ENCODE measurements at places on chromosomes 6 and 20.

- no peak for DNase-seq
Measured at GRCh38 chr6:13101409-13101808, 226.9 kb downstream of the TBC1D7 start.

DNA sequence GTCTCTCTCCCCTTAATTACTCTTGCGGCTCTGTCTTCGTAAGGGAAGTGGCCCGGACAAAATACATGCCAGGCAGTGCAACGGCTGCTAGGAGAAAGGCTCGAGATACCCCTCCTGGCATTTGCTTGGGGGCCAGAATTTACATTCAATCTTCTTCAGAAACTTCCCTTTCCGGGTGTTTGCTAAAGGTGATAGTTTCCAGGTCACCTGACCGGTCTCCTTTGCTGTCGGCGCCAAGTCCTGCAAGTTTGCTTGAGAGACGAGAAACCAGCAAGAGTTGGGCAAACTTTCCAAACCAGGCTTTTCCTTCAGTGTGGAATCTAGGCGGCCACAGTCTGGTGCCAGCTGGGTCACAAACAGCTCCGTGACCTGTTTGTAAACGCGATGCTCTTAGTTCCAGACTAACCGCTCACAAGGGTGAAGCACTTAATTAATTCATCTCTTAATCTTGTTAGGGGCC is 563 bp upstream of the SRSF3 start:
- peak; percentile 72 for DNase-seq

GRCh38 chr6:71393981-71394432 is 105.4 kb downstream of the OGFRL1 start:
- no peak for DNase-seq

DNA sequence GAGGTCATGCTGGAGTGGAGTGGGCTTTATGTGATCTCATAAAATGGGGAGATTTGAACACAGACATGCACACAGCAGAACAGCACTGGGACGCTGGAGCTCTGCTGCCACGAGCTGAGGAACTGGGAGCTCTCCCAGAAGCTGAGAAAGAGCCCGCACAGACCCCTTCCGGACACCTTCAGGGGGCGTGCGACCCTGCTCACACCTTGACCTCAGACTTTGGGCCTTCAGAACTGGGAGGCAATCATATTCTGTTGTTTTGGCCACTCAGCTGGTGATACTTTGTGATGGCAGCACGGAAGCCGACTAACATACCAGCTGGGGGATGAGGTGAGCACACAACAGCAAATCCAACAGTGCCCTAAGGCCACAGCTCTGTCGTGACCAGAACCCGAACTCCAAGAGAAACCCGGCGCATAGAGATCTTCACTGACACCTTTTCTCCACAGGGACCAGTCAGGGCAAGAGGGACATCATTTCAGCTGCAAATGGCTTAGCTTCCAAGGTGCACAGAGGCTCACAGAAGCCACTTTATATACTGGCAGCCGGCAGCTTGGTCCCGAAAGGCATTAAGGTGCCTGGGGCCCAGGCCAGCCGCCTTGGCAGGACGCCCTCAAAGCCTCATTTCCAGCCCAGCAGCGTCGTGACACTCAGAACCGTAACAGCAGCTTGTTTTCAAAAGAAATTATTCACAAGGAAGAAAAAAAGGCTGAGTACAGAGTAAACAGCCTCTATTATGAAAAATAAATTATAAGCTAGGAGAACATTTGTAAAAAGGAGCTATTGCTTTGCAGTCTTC is 89.3 kb downstream of the RNASET2 start:
- no peak for DNase-seq

- DNase-seq = no peak
Measured at GRCh38 chr6:144809120-144809519, 524.0 kb downstream of the UTRN start.

GRCh38 chr6:91464201-91464600 is 877.3 kb upstream of the MAP3K7 start:
- no peak for DNase-seq

GRCh38 chr6:37141281-37142049 is 28.5 kb upstream of the PIM1 start:
- no peak for DNase-seq

DNA sequence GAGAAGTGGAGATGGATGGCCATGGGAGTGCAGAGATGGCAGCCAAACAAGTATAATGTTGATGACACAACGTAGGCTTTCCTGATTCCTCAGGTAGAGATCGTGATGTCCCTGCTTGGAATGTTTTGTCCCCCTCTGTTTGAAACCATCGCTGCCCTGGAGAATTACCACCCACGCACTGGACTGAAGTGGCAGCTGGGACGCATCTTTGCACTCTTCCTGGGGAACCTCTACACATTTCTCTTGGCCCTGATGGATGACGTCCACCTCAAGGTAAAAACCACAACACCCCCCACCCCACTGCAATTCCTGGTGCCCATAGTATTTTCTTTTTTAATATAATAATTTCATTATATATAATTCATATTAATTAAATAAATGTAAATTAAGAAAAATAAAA is 42.1 kb upstream of the NOP56 start:
- DNase-seq = no peak

DNA sequence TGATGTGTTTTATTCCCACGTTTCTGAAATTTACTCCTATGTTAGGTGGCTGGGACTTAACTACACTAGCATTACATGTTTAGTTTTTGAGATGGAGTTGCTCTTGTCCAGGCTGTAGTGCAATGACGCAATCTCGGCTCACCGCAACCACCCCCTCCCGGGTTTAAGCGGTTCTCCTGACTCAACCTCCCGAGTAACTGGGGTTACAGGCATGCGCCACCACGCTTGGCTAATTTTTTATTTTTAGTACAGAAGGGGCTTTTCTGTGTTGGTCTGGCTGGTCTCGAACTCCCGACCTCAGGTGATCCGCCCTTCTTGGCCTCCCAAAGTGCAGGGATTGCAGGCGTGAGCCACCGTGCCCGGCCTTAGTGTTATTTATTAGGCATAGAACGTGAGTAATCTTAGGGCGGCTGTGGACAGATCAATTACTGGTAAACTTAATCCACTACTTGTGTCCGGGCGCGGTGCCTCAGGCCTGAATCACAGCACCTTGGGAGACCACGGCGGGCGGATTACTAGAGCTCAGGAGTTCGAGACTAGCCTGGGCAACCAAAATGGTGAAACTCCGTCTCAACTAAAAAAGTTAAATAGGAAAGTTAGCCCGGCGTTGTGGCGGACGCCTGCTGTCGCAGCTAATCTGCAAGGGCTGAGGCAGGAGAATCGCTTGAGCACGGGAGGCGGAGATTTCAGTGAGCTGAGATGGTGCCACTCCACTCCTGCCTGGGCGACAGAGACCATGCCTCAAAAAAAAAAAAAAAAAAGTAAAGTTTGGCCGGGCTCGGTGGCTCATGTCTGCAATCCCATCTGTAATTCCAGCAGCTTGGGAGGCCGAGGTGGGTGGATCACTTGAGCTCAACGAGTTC is 123.7 kb upstream of the BTN3A2 start:
- peak; percentile 53 for DNase-seq

DNA sequence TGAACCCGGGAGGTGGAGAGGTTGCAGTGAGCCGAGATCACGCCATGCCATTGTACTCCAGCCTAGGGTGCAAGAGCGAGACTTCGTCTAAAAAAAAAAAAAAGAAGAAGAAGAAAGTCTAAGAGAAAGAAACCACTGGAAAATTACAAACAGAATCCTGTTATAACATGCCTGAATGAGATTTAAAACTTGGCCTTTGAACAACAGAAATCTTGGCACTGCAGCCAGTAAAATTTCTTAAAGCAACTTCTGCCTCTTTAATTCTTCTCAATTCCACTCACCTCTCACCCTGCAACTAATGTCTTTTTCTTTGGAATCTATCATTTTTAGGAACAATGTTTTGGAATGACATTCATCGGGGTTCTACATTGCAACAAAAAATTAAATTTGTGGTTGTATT is 26.3 kb downstream of the PM20D2 start:
- no peak for DNase-seq

DNA sequence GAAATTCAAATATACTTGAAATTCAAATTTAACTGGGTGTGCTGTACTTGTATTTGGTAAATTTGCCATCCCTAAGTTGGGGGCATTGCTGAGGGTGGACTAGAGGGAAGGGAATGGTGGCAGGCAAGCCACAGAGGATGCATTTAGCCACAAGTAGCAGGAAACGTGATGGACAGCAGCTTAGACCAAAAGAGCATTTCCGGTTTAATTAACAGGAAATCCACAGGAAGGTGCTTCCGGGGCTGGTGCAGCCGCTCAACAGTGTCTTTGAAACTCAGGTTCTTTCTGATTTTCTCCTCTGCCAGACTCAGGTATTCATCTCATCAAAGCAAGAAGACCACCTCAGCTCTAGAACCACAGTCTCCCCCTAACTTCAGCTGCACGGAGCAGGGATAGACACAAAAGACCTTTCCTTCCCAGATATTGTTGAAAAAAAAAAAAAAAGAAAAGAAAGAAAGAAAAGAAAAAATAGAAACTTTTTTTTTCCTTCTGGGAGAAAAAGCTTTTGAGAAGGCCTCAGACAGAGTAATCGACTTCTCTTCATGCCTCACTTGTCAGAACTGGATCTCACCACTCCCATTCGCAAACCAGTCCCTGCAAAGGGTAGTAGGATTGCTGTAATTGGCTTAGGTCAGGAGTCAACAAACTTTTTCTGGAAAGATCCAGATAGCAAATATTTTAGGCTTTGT is 8.0 kb upstream of the BCAS1 start:
- no peak for DNase-seq

- DNase-seq = no peak
Measured at GRCh38 chr6:113927001-113927400, 43.9 kb downstream of the HDAC2 start.

- DNase-seq = no peak
Measured at GRCh38 chr20:35087791-35088190, 4.8 kb downstream of the TRPC4AP start.

DNA sequence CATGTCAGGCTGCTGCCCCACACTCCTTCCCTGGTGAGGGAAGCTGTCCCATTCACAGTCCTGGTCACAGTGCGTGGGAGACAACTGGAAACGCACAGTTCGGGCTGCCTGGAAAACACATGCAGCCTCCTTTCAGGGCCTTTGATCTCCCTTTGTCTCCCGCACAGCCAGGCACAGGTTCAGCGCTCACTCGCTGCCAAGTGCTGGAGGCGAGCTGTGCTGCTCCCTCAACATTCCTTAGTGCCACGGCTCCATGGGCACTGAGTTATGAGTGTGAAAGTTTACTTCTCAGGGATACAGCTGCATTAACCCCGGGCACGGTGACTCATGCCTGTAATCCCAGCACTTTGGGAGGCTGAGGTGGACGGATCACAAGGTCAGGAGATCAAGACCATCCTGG is 9.1 kb downstream of the YTHDF1 start:
- DNase-seq = peak; percentile 22

DNA sequence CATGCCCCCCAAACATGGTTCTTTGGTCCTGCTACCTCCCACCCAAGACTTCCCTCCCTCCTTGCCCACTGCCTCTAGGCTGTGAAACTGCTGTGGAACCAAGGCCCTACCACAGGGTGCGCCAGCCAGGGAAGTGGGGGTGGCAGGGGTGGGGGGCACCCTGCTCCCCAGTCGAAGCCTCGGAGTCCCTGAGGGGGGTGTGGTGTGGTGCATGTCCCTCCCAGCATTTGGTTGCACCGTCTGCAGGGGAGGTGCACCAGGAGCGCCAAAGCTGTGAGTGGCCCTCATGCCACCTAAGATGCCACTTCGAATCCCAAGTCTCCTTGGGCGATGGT is 1.8 kb downstream of the RGS19 start:
- no peak for DNase-seq

DNA sequence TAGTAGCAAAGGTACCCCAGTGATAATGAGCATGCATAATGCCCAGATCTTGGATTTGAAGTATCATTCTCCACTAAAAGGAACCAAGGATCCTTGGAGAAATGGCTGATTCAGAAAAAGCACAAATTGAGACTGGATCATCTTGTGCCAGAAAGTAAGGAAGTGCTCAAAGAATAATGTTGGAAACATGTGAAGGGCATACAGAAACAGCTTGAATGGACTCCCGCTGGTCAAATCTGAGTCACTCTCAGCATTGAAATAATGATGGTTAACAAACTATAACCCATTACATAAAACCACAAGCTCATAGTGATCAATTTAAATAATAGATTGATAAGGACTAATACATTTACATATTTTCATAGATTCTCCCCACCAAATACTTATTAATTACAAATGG is 3.6 kb upstream of the OSTM1 start:
- no peak for DNase-seq

- no peak for DNase-seq
Measured at GRCh38 chr6:152221806-152222628, 414.5 kb downstream of the ESR1 start.

DNA sequence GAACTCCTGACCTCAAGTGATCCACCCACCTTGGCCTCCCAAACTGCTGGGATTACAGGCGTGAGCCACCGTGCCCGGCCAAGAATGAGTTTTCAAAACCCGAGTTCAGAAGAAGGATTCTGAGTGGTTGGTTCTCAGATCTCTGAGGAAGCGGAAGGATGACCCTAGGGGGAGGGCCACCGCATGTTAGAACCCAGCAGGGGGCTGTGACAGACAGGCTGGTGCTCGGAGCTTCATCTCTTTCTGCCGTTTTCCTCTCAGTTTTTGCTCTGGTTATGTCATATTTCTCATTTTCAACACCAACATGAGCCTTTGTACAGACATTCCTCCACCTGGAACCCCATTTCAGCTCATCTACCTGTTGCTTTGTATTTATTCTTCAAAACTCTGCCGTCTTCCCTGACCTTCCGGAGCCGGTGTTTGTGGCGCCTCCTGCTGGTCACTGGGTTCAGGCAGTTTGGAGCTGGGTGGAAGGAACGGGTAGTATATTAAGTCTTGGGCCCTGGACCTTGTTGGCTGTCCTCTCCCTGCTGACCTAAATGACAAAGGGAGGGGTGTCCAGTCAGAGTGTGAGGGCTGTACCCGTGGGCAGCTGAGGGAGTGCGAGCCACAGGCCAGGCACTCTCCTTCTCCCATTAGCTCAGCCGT is at the start of gene DEFB123:
DEFB123 (plus strand) TSS at position 621 of the 648 bp plus-strand sequence. CDS start 67 bp downstream, outside the sequence.
- no peak for DNase-seq

- no peak for DNase-seq
Measured at GRCh38 chr6:22025468-22026163, 271.2 kb downstream of the PRL start.

- no peak for DNase-seq
Measured at GRCh38 chr20:17768271-17768670, 68.5 kb downstream of the BANF2 start.

DNA sequence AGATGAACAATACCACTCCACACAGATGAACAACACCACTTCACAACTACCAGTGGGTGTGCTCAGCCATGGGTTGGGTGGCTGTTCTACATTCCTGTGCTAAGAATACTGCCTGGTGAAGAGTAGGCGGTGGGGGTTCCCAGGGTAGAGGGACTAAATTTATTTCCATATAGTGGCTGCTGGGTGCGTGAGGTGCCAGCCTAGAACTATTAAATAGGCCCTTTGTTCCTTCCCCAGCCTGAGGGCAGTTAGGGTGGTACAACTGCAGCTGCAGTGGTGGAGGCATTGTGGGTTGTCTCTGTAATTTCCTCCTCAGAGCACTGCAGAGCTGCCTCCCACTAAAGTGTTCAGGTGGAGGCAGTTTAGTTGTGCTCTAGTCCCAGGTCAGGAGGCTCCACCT is 618.4 kb downstream of the MMUT start:
- DNase-seq = no peak

DNA sequence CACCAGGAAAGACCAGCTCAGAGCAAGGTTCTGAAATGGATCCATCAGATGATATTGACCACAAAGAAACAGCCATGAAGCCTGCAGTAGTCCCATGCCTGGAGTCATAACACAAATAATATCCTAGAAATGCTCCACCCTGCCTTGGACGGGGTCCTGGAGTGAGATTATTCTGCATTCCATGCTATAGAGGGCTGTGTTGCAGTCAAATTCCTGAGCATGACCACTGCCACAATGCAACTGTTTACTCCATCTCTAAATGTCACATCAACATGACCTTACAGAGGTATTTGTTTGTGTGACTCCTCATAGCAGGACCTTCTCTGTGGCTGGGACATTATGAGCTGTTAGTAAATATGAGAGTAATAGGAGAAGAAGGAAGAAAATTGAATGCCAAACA is 257.5 kb upstream of the TCF21 start:
- no peak for DNase-seq

All from Right ventricle myocardium inferior (tissue), 1 donor.